Psoas muscle (tissue), 8 donors: ENCODE measurements at places on chromosomes 2 and 18.
A peak's percentile ranks its signal among the peaks of the same experiment; 100 is the strongest.

DNA sequence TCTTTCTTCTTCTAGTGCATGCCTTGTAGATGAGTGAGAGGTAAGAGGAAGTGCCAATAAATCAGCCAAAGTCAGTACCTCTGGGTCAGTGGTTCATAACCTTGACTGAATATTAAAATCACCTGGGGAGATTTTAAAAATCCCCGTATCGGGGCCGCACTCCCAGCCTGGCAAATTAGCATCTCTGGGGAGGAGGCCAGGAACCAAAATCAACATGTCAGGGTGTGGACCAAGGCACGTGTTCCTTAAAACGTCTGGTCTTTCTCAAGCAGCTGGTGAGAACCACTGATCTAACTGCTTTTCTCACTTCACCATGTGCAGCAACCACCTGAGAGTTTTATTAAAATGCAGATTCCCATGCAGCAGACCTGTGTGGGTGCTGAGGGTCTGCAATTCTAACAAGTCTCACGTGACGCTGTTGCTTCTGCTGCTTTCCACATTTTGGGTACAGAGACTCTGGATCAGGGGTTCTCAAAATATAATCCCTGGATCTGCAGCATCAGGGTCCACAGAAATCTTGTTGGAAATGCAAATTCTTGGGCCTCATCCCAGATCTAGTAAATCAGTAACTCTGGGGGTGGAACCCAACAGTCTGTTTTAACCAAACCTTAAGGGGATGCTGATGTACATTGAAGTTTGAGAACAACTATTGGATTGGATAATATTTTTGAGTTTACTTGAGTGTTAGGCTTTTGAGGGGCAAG lies 49.5 kb downstream of the CHST9 start:
- H3K36me3 ChIP-seq = no peaks in the 10 kb centered on the region
- H3K4me3 ChIP-seq = no peak overlapping the region

DNA sequence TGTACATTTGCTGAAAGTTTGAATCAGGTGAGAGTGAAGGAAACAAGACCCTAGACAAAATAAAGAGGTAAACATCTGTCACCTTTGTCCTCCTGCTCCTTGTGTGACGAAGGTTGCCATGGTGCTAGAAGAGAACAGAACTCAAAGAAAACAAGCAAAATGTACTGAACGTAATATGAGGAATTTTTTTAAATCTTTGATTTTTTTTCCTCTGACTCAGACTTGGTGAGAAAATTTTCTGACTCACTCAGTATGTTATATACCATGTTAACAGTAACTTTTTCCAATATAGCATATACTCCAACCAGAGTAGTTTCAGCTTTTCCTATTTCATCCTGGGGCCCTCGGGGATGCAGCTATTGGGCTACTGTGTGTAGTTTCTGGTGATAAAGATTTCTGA lies 2114.6 kb upstream of the PIK3C3 start:
- H3K27ac ChIP-seq = no peak overlapping the region
- H3K4me3 ChIP-seq = no peak overlapping the region
- peaks cover 7% of the 10 kb centered on the region for H3K27me3 ChIP-seq

DNA sequence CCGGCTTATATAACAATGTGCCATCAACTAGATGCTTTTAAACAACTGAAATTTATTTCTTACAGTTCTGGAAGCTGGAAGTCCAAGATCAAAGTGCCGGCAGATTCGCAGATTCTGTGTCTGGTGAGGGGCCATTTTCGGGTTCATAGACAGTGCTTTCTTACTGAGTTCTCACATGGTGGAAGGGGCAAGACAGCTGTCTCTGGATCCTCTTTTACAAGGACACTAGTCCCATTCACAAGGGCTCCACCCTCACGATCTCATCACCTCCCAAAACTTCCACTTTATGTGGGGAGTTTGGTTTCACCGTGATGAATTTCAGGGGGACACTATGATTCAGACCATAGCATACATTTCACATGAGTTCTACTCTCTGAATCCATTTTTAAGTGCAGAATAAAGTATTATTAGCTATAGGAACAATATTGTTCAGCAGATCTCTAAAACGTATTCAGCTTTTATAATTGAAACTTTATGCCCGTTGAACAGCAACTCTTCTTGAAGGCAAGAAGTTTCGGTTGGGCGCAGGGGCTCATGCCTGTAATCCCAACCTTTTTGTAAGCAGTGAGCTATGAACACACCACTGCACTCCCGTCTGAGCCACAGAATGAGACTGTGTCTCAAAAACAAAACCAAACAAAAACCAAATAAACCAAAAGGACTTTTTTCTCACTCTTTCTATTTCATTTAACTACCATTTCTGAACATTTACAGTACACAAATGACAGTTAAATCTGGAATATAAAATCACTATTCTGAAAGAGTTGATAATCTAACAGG lies 502.8 kb downstream of the CMPK2 start:
- no peak overlapping the region for H3K4me3 ChIP-seq
- H3K27ac ChIP-seq = no peak overlapping the region
- no peak for DNase-seq

GRCh38 chr2:130355578-130356431 lies at the start of gene PTPN18:
Gene PTPN18, plus strand, starts transcription at chr2:130356056. Its CDS starts 52 bp downstream, at chr2:130356108.
- H3K36me3 ChIP-seq = no peaks in the 10 kb centered on the region
- H3K4me1 ChIP-seq = peaks cover 11% of the 10 kb centered on the region
- peak; percentile 96 for DNase-seq
- H3K27me3 ChIP-seq = no peaks in the 10 kb centered on the region
- peak within 1 kb of the TSS; percentile 84 for H3K27ac ChIP-seq
- H3K4me3 ChIP-seq = peak within 1 kb of the TSS; percentile 86

GRCh38 chr2:85531589-85531988 lies 7.4 kb upstream of the MAT2A start:
- no peaks in the 10 kb centered on the region for H3K36me3 ChIP-seq
- H3K27me3 ChIP-seq = no peaks in the 10 kb centered on the region
- H3K4me1 ChIP-seq = peaks cover 3% of the 10 kb centered on the region
- H3K4me3 ChIP-seq = no peak overlapping the region
- no peak for DNase-seq

GRCh38 chr2:170823088-170823897 lies 6.6 kb downstream of the GAD1 start:
- H3K27ac ChIP-seq = no peak overlapping the region
- no peaks in the 10 kb centered on the region for H3K36me3 ChIP-seq
- peak overlapping the region; percentile 60 for H3K4me3 ChIP-seq
- H3K4me1 ChIP-seq = peaks cover 37% of the 10 kb centered on the region

GRCh38 chr2:54572262-54572635 lies 116.1 kb downstream of the SPTBN1 start:
- H3K4me3 ChIP-seq = no peak overlapping the region
- H3K27me3 ChIP-seq = no peaks in the 10 kb centered on the region
